ENCODE measurements at places on chromosomes 11 and 22.

GRCh38 chr11:68994161-68994893, 13.5 kb upstream of the MRGPRD start:
- H3K36me3 ChIP-seq = no peaks in the 10 kb centered on the region
- peaks cover 2% of the 10 kb centered on the region for H3K4me1 ChIP-seq
- no peaks in the 10 kb centered on the region for H3K27me3 ChIP-seq
- no peak overlapping the region for H3K27ac ChIP-seq
- no peak overlapping the region for H3K4me3 ChIP-seq

DNA sequence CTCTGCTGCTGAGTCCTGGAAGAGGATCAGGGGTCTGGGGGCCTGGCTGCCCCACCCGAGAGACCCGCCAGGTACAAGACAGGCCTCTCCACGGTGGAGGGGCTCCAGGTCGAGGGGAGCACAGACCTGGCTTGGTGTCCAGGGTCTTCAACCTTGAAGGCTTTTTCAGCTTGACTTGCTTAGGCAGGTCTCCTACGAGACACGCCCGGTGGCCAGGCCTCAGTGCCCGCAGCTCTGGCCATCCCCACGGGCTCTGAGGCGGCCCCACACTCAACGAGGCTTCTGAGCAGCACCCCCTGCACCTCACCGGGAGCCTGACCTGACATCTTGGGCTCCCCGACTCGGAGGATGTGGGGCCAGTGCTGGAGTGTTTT, 6.6 kb upstream of the PLXNB2 start:
- peaks cover 3% of the 10 kb centered on the region for H3K4me1 ChIP-seq
- H3K27me3 ChIP-seq = no peaks in the 10 kb centered on the region
- no peak overlapping the region for H3K27ac ChIP-seq
- no peak overlapping the region for H3K4me3 ChIP-seq
- no peaks in the 10 kb centered on the region for H3K36me3 ChIP-seq

DNA sequence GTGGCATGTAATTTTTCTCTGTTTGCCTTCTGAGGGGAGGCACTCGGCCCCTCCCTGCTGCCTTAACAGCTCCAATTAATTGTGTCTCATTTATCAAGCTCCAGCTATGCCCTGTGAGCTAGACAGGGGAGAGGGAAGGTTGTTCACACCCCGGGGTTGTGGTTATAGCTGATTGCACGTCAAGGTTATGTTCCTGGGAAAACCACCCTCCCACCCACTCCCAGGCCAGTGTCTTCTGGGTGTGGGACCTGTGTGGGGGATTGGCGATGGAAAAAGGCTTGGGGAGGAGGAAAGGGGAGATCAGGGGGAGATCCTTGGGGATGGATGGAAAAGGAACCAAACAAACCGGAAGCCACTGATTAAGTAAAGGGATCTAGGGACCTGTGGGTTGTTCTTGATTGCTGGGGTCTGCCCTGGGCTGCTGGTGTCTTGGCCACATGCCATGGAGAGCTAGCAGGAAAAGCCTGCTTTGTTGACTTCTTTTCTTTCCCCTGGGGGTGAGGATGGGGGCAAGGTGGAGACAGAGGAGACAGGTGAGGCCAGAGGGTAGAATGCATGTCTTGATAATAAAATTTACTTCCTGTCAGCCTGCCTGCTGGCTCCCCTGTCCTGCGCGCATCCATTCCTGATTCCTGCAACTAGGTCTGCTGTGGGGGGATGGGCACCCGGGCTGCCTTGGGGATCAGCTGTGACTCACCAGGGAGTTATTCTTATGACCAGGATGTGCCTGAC, 13.5 kb upstream of the SORL1-AS1 start:
- DNase-seq = peak; percentile 97
- peaks cover 10% of the 10 kb centered on the region for H3K4me1 ChIP-seq
- H3K36me3 ChIP-seq = no peaks in the 10 kb centered on the region
- no peak overlapping the region for H3K27ac ChIP-seq
- H3K27me3 ChIP-seq = no peaks in the 10 kb centered on the region

DNA sequence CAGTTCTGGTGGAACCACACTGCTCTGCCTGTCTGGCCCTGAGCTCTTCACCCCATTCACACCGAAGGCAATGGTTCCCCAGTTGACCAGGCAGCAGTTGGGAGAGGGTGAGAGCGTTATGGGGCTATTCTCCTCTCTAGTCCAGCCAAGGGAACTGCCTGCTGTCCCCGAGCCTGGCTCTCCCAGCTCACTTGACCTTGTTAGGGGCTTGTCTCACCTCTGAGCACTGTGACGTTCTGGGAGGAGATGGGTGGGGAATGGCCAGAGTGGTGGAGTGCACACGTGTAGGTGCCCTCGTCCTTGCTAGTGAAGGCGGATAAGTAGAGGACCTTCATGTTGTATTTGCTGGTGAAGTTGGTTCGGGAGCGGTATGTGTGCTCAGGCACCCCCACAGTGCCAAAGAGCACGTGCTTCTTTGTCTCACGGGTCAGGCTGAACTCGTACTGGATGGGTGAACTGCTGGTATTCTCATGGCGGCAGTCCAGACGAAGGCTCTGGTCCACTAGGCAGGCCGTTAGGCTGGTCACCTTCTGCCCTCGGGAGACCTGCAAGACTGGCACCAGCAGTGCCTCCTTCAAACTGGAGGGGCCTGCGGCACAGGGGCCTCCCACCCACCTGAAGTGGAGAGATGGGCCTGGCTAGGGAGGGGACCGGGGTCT, 3.0 kb downstream of the THY1 start:
- H3K4me3 ChIP-seq = no peak overlapping the region
- H3K36me3 ChIP-seq = no peaks in the 10 kb centered on the region
- peaks cover 5% of the 10 kb centered on the region for H3K4me1 ChIP-seq
- H3K27ac ChIP-seq = no peak overlapping the region

- H3K36me3 ChIP-seq = no peaks in the 10 kb centered on the region
- no peak overlapping the region for H3K4me3 ChIP-seq
- no peaks in the 10 kb centered on the region for H3K4me1 ChIP-seq
- H3K27me3 ChIP-seq = peaks cover 2% of the 10 kb centered on the region
- H3K27ac ChIP-seq = no peak overlapping the region
- no peak for DNase-seq
Observed at GRCh38 chr11:106233191-106233590, 155.7 kb downstream of the AASDHPPT start.

DNA sequence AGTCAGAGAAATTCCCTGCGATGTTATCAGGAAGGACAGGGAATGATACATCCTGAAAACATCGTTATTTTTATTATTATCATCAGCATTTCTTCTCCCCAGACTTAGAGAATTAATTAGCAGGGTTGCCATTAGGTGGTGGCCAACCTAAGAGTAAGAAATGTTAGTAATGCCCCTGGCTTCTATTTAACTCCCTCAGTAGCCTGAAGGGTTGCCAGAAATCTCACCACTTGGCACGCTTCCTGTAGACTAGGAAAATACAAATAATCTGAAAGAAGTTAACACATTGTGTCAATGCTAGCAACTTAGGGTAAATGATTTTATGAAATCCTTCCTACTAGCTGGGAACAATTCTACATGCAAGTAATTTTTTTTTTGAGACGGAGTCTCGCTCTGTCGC, 45.5 kb downstream of the ENDOD1 start:
- no peaks in the 10 kb centered on the region for H3K36me3 ChIP-seq
- DNase-seq = peak; percentile 49
- peak overlapping the region; percentile 13 for H3K27ac ChIP-seq
- no peaks in the 10 kb centered on the region for H3K27me3 ChIP-seq

DNA sequence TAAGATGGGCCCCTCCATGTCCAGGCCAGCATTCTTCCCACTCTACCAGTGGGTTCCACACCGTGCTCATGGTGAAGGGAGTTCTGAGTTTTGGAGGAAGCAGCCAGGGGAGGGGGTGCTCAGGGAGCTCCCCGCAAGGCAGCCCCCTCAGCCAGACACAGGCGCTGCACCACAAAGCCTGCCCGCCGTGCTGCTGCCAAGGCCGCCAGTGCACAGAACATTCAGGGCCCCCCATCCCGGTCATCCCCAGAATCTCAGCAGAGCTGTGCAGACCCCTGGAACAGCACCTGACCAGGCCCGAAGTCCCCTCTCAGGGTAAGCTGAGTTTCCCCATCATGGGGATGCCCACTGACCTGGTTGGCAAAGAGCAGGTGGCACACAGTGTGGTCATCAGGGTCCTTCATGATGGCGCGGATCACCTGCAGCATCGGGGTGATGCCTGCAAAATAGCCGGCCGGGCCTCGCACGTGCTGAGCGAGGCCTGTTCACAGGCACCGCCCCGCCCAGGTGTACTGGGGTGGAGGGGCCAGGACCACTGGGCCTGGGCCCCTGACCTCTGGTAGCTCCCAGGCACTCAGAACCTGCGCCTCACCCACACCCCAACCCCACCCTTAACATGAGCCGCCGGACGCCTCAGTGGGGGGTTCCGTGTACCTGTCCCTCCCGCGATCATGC, 12.4 kb upstream of the POLDIP3 start:
- no peaks in the 10 kb centered on the region for H3K27me3 ChIP-seq
- peaks cover 1% of the 10 kb centered on the region for H3K4me1 ChIP-seq
- no peak for DNase-seq
- no peaks in the 10 kb centered on the region for H3K36me3 ChIP-seq
- no peak overlapping the region for H3K4me3 ChIP-seq

DNA sequence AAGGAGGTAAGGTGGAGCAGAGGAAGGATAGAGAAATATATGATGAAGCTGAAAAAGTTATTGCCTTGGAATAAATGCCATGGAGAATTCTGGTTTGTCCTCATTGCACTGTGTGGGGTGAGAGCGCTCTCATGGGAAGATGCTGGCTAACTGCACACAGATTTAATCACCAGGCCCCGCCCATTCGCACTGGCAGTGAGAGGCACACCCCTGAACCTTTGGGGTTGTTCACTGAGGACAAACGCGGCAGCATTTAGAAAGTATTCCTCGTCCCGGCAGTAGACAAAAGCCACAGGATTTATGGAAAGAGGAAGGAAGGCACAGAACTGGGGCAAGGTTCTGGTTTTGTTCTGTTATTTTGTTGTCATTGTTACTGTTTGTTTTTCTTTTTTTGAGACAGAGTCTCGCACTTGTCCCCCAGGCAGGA, 70.2 kb downstream of the MED15 start:
- DNase-seq = no peak
- H3K27ac ChIP-seq = no peak overlapping the region
- no peaks in the 10 kb centered on the region for H3K36me3 ChIP-seq
- no peak overlapping the region for H3K4me3 ChIP-seq

- DNase-seq = no peak
- H3K4me3 ChIP-seq = no peak overlapping the region
- H3K27me3 ChIP-seq = no peaks in the 10 kb centered on the region
- no peak overlapping the region for H3K27ac ChIP-seq
- H3K36me3 ChIP-seq = no peaks in the 10 kb centered on the region
- no peaks in the 10 kb centered on the region for H3K4me1 ChIP-seq
Observed at GRCh38 chr11:30741039-30741550, 154.9 kb upstream of the MPPED2 start.

- no peaks in the 10 kb centered on the region for H3K4me1 ChIP-seq
- no peak overlapping the region for H3K4me3 ChIP-seq
- H3K36me3 ChIP-seq = no peaks in the 10 kb centered on the region
Observed at GRCh38 chr11:41005986-41006385, 453.5 kb downstream of the LRRC4C start.

GRCh38 chr11:104098132-104098531, 61.7 kb downstream of the DDI1 start:
- no peaks in the 10 kb centered on the region for H3K4me1 ChIP-seq
- H3K4me3 ChIP-seq = no peak overlapping the region

DNA sequence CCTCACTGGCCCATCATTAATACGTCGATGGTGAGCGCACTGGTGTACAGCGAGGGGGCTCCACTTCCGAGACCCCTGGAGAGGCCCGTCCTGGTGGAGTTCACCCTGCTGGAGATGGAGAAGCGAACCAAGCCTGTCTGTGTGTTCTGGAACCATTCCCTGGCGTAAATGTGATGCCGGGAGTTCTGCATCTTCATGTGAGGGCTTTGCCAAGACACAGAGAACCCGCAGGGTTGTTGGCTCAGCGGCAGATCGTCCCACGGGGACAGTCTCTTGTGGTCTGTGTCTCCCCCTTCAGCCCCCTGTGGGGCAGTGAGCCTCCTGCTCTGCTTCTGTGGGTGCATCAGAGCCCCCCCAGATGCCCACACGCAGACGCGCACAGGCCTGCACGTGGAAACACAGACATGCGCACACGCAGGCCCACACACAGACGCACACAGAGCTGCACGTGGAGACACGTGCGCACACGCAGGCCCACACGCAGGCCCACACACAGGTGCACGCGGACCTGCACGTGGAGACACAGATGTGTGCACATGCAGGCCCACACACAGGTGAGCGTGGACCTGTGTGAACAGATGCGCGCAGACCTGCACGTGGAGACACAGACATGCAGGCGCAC, 55.8 kb upstream of the PRODH start:
- H3K36me3 ChIP-seq = no peaks in the 10 kb centered on the region
- H3K4me3 ChIP-seq = no peak overlapping the region
- H3K27ac ChIP-seq = no peak overlapping the region
- H3K4me1 ChIP-seq = no peaks in the 10 kb centered on the region
- no peak for DNase-seq

DNA sequence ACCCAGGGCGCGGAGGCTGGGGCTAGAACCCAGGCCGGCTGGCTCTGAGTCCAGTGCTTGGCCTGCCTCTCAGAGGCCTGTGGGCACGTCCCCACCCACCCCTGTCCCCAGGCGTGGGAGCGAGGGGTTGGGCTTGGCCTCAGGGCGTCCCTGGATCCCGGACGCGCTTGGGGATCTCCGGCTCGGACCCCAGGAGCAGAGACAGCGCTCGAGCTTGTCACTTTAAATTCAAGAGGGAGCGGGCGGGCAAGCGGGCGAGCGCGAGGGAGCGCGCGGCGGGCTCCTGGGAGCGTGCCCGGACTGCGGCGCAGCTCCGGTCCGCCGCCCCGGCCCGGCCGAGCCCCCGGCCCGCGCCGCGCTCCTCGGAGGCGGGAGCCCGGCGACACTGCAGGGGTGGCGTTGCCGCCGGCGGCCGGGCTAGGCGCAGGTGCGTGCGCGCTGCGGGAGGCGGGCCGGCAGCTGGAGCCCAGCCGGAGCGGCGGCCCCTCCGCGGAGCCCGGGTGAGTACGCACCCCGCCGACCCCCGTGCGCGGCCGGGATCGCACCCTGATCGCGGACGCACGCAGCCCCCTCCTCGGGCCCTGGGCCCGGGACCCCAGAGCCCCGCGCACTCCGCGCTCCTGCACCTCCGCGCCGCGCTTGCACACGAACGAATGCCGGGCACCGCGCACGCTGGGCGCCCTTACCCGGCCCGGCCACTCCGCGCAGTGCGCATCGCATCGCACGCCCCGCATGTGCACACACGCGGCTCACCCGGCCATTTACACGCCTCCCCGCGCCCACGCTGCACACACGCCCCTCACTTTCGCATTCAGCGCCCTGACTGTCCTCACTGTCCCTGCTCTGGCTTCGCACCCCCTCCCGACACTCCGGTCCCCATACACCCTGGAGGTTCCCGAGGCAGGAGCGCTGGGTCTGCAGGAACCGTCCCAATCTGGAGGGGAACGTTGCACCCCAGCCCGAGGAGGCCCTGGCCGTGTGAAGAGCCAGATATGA, at the start of gene SYT12:
Gene SYT12 (plus strand): TSS at position 174 of the 996 bp plus-strand sequence. CDS start 7,011 bp downstream, outside the sequence.
- H3K4me3 ChIP-seq = no peak within 1 kb of the TSS
- no peaks in the 10 kb centered on the region for H3K36me3 ChIP-seq
- peaks cover 3% of the 10 kb centered on the region for H3K4me1 ChIP-seq
- H3K27ac ChIP-seq = no peak within 1 kb of the TSS

GRCh38 chr11:65130631-65131416, 3.5 kb downstream of the SYVN1 start:
- no peaks in the 10 kb centered on the region for H3K27me3 ChIP-seq
- no peaks in the 10 kb centered on the region for H3K36me3 ChIP-seq
- no peak overlapping the region for H3K27ac ChIP-seq
